ENCODE measurements at places on chromosomes 5 and 9.

DNA sequence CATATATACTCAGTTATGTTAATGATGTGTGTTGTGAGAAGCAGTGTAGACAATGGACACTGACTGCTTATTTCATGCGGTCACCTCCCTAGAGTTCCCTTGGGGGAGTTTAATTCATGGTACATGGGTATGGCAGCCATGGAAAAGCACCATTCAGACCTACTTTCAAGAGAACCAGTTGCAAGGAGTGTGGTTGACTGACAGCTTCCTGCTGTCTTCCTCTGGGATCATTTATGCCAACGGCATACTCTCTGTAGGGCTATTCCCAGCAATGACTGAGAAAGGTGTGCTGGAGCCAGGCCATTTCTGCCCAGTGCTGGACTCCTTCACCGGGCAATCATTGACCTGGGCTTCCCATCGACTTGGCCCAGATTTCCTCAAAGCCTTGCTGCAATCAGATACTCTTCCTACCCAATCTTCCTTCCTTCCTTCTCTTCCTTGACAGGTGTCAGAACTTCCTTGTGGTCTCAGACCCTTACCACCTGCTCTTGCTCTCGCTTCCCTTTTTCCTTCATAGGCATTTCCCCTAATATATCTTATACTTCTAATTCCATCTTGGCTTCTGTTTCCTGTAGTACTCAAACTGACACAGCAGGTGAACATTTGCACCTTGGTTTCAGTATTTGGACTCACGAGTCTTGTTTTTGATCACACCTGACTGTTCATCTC lies 3.4 kb upstream of the CLINT1 start:
- DNase-seq, result no peak

DNA sequence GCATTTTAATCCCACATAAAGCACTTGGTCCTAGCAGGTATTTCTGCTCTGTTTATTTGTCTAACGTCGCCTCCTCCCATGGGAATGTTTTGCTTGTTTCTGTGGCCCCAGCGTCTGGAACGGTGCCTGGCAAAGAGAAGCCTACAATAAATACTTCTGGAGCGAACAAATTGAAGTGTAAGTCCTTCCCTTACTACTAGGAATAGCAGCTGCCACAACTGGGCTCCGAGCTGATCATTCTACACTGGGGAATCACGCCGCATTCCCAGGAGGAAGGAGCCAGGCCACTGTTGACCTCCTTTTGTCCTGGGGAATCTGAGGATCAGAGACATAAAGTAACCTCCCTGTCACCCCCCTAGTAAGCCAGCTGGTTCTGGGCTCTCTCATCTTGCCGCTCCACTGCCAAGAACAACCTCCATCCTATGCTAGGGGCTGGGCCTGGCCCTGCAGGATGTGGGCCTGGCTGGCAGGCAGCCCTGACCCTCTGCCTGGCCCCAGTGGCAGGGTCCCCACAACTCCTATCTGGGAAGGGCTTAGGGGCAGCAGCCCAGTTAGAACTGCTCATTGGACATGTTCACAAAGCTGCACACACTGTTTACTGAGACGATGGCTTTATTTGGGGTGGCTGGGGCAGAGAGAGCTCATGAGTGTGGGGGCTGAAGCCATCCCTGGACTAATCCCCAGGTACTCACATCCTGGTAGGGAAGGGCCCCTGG lies 82.8 kb downstream of the GTF3C4 start:
- no peak for DNase-seq

DNA sequence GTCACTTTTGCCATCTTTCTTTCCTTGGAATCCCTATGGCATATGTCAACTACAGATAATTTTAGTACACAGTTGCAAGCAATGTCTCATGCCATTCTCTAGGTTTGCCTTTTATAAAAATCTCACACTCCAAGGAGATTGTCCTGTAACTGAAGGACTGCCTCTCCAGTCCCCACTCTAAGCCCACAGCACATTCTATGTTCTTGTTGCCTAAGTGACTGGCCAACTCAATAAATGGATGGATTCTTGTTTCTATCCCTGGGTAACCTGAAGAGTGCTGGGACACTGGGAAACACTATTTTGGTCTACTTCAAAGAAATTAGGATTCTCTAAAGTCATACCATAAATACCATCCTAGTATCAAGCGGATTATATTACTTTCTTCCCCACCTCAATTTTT lies 145.0 kb downstream of the PLCXD3 start:
- no peak for DNase-seq

DNA sequence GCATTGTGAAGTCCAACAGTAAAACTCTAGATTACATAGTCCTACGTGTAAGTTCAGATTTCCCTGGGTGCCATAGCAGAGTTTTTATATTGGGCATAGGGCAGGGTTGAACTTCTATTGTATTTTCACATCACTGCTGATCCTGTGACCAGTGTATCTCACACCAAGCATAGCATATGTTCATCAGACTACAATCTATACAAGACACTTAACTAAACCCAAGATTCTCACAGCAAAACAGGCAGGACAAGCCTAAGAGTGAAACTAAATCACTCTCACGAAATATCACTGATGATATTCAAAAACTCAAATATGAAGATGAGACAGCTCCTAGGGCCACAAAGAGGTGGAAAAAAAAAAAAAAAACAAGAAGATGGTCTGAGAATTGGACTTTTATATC lies 3.2 kb upstream of the PPP1R2B start:
- no peak for DNase-seq

GRCh38 chr5:13740471-13740870 lies 204.0 kb downstream of the DNAH5 start:
- no peak for DNase-seq

Data from caudate nucleus (tissue), 63 donors.